ENCODE measurements at places on chromosomes 16 and 17.

DNA sequence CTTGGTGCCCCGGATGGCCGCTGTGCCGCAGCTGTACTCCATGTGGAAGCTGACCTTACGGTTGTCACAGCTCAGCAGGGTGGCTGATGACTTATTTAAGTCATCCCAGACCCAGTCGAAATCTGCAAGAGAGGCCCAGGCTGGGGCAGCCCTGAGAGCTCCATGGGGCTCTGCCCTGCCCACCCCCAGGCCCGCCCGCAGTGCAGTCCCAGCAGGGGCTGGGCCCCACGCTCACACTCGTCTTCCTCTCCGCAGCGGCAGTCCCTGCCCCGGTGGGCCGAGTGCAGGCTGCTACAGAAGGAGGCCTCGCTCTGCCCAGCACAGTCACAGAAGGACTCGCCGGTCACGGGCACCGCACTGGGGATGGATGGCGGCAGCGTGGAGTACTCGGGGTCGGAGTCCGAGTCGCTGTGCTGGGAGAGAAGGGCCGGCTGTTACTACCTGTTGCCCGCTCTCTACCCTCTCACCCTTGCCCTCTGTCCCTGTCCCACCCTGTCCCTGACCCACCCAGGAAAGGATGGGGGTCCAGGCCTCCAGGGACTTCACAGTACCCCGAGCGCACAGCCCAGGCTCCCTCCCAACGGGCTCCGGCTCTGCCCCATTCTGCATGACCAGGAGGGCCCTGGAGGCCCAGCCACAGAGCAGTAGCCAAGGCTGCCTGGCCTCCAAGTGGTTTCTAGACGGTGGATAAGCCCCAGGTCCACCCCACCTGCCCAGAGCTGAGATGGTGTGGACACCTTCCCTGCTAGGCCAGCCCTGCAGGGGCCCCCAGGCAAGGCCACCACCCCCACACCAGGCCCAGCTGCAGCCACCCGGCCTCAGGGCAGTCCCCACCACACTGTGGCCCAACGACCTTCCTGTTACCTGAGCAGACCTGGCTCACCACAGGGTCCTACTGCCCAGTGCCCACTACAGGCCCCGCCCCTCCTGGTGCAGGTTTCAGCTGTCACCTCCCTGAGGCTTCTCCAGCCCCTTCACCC is 3.9 kb downstream of the SPSB3 start:
- no peak for DNase-seq

DNA sequence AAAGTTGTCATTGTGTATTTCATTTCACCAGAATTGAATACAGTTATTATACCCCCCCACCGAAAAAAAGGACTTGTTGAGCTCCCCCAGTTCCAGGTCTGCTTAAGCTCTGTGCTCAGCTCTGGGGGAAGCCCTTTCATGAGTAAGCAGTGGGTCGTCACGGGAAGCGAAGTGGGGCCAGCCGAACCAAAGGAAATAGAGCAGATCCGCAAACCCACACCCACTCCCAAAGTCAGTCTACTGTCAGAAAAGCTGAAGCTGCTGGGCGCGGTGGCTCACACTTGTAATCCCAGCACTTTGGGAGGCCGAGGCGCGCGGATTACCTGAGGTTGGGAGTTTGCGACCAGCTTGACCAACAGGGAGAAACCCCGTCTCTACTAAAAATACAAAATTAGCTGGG is 50.1 kb downstream of the PECAM1 start:
- no peak for DNase-seq

DNA sequence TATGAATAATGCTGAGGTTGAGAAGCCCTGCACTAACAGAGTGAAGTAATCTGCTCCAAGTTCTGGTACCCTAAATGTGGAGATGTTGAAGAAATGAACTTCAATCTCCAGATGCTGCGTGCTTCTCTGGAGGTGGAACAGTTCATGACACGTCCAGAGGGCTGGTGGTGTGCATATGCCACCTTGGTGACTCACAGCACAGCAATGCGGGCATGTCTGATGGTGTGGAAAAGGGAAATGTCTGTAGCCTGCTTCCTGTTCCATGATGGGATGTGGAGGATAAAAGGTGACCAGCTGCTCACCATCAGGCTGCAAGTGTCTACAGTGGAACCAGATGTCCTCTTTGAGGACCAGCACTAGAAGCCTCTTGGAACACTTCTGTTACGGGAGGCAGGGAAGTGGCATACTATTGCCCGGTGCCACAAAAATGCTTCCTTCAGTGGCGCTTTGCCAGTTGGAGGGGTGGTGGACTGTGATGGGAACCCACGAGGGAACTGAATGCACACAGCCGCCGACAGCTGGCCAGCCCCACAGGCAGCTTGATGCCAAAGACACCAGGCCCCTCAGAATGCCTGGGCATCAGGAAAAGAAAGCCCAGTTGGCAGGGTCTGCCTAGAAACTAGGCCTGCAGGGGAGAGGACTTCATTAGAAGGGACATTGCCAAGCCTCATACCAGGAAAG is 19.9 kb downstream of the SNX11 start:
- no peak for DNase-seq

GRCh38 chr17:73524941-73525679 is 119.1 kb downstream of the SDK2 start:
- DNase-seq: no peak

- DNase-seq: no peak
Observed at GRCh38 chr17:72724267-72724666, 368.2 kb downstream of the SLC39A11 start.

DNA sequence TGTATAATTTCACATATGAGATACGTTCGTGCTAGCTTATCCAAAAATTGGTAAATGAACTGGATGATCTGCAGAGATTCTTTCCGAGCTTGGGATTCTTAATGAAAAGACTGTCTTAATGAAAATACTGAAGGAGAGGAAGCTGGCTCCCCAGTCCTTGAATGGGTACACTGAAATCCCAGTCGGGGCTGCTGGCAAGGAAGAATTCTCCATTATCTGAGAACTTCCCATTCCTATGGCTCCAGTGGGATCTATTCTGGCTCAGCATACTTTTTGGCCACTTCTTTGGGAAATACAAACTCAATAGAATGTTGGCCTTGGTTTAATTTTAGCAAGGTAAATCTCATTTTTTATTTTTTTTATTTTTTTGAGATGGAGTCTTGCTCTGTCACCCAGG is 23.7 kb upstream of the SLC35B1 start:
- DNase-seq: no peak

- no peak for DNase-seq
Observed at GRCh38 chr17:50218771-50219315, 17.4 kb upstream of the COL1A1 start.

DNA sequence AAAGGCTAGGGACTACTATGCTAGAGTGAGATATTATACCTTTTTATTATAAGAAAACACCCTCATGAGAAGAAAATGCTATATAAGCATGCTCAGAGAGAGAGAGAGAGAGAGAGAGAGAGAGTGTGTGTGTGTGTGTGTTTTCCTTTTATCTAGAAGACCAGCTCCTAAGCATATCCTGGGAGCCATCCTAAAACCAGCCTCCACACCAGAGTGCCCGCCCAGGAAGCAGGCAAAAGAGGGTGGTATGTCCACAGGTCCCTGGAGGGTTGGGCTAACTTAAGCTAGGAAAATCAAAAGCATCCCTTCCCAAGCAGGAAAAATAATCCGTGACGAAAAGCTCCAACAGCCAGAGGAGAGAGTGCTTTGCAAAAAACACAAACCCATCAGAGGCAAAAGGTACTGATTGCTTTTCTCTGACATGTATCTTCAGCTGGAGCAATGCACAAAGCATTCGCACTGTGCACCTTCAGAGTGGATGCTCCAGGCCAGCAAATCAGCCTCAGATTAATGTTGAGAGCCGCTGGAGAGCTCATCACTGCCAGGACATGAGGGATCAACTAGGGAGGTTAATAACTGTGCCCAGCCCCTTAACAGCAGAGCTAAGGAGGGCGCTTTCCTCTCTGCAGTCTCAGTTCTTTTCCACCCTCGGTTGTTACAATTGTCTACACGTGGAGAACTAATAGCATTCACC is 125.1 kb downstream of the SLC39A11 start:
- no peak for DNase-seq

DNA sequence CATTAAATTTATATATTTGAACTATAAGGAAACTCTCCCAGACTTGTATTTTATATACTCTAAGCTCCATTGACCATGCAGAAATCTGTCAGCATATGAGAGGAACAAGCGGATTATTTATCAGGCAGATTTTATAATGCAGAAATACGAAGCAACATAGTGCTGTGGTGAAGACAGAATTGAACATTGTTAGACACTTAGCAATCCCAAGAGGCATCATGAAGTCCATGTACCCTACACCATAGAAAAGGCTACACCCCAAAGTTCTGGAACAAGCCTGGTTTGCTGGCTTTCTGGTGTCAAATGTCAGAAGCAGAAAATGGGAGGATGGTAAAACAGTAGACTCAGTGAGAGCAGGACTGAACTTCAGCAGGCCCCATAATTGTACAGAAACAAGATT is 241.1 kb downstream of the PRKCA start:
- DNase-seq: no peak
